ENCODE measurements at places on chromosomes 11 and 22.

GRCh38 chr11:63939397-63939891 is 642 bp downstream of the NAA40 start:
- DNase-seq, result no peak

- no peak for DNase-seq
Observed at GRCh38 chr11:65159012-65159411, 11.0 kb upstream of the SPDYC start.

DNA sequence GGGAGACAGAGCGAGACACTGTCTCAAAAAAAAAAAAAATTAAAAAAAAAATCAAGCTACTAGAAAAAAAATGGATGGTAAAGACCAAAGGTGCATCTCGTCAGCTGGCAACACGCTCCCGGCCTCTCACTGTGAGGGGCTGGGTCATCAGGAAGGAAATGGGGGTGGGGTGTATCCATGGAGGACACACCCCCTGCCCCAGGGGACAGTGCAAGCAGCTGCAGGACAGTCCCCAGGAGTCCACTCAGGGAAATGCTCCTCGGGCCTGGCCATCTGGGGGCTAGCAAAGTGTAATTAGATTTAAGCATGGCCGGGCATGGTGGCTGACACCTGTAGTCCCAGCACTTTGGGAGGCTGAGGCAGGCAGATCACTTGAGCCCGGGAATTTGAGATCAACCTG is 23.1 kb downstream of the TTLL1 start:
- DNase-seq, result no peak

DNA sequence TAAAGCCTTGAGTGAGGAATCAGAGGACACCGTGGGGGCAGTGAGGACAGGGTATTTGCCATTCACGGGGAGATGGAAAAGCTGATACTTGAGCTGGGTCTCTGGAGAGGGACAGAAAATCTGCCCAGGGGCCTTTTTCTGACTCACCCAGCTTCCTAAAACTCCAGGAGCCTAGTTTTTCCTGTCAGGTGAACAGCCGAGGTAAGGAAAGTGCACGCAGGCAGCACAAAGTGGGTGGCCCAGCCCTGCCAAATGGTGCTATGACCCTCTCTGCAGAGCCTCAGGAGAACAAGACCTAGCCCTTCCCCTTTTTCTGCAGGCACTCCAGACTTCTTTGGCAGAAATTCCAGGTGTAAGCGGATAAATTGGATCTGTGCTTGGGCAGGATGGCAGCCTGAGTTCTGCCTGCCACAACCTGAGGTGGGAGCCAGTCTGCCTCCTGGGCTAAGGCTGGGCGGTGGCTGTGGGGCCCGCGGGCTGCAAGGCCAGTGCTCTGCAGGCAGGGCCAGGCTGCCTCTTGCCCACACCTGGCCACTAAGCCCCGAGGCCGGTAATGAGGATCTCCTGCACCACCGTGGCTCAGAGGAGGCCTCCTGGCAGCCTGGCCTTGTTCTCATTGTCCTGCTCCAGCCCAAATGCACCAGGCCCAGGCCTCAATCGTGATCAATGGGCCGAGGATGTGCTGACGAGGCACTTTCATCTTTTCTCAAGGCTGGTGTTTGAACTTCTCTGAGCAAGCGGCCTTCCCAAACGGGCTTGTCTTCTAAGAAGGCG is 72.9 kb upstream of the LMO1 start:
- DNase-seq, result no peak

- DNase-seq, result no peak
Observed at GRCh38 chr22:45632791-45633515, 38.7 kb upstream of the ATXN10 start.

DNA sequence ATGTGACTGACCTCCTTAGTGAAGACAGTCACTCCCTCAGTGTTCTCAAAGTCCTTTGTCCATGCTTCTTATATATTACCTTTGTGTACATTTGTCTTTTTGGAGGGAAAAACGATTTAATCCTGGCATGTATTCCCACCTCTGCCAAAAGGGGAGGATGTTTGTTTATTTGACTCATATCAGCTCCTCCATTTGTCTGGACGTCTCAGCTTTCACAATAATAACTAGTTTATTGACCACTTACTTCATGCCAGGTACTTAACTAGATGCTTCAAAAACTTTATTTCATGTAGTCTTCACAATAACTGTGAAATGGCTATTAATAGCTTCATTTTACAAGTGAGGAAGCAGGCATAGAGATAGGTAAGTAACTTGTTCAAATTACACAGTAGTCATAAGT is 5.3 kb downstream of the TBCEL start:
- DNase-seq, result no peak

DNA sequence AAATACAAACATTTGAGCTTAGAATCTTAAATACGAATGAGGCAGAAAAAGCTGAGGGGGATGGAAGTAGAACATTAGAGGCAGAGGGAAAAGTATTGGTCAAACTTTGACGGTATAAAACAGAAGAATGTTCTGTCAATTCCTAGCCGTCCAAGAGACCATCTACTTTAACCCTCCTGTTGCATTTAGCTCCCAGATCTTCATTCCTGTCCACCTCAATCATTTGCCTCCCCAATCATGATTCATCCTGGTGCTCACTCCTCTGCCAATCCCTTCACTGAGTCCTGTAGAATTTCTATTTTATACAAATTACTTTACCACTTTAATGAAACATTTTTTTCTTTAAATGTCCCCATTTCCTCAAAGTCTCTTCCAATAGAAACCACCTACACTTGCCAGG is 28.2 kb downstream of the C2CD3 start:
- DNase-seq, result no peak

DNA sequence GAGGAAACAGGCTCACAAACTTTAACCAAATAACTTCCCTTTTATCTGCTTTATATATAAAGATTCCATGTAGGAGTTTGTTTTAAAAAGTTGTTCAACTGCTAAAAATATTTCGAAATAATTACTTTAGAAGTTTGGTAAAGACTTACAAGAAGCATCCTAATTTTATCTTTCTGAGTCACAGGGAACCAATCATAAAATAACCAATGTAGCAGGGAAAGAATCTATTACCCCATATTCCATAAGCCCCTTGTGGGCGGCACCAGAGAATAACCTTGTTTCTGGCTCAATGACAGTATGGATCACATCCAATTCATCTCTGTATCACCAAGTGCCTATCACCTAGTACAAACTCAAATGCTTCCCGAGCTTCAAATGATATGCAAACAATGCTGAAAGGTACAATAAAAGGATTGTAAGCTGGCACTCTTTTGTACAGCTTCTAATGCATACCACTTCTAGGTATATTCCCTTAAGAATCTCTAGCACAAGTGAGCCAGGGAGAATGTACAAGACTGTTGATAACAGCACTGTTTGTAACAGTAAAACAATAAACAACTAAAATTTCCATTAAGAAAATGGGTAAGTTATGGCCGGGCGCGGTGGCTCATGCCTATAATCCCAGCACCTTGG is 158.4 kb downstream of the ATG16L2 start:
- DNase-seq, result no peak
